ENCODE measurements at places on chromosomes 3 and 15.

GRCh38 chr15:101455291-101456025 is 34.0 kb downstream of the PCSK6 start:
- no peak for DNase-seq

GRCh38 chr15:28899061-28899738 is 13.4 kb downstream of the APBA2 start:
- DNase-seq: no peak

GRCh38 chr3:35744419-35744818 is 105.1 kb downstream of the ARPP21 start:
- no peak for DNase-seq

GRCh38 chr3:50297384-50297775 is 1.8 kb downstream of the HYAL3 start:
- no peak for DNase-seq

GRCh38 chr3:172138193-172138537 is 98.8 kb downstream of the FNDC3B start:
- no peak for DNase-seq

DNA sequence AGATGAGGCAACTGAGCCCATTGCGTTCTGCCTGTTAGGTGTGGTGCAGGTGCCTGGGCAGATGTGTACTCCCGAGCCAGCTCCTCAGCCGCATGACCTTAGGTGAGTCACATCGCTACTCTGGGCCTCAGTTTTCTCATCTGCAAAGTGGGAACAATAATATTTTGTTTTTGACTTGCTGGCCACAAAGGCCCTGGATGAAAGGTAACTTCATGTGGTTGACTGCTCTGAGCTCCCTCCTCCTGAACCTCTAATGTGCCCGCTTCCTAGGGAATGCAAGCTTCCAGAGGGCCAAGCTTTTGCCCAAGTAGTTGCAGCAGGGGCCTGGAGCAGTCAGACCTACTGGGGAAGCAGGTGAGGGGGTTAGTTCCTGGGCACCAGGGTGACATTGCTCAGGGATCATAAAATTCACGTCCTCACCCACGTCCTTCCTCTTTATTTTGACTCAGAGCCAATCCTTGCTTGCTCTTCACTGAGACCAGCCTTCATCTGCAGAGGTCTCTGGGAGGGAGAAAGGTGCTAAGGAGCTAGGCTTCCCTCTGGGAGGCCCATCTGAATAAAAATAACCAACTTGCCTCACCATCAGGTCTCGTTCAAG is 149.0 kb upstream of the TLE3 start:
- DNase-seq: no peak
